ENCODE measurements at places on chromosomes 7 and 10. TPM values are rescaled to one million over a fixed set of nuclear protein-coding genes. Genes with fewer than 3 reads are reported as not detected.

- no peak for DNase-seq
Observed at GRCh38 chr10:89563861-89564478, 28.6 kb upstream of the SLC16A12 start.

DNA sequence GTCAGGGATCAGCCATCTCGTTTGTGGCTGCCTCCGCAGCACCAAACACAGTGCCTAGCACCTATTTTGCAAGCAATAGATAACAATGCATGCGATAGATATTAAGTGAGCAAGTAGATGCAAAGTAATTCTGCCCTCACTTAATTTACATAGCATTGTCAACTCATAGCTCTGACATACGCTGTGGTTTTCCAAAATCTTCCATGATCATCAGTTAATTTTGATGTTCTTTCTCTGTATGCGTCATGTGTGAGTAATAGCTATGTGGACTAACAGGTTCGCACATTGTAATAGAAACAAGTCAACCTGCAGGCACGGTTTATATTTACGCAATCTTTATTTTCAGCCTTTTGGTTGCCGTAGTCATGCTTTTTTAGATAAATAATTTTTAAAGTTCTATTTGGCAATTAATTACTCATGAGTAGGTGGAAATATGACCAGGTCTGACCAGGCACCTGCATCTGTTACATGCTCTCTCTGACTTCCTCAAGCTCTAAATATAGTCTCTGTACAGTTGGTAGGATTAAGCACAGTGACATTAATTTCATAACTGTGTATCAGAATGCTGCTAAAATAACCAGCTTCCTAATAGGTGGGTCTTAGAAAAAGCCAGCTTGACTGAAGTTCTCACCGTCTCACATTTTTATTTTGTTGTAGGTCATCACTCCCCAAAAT is 13.3 kb downstream of the MAP3K8 start:
- no peak for DNase-seq

GRCh38 chr10:90363799-90364483 is 493.9 kb downstream of the HTR7 start:
- DNase-seq = no peak

DNA sequence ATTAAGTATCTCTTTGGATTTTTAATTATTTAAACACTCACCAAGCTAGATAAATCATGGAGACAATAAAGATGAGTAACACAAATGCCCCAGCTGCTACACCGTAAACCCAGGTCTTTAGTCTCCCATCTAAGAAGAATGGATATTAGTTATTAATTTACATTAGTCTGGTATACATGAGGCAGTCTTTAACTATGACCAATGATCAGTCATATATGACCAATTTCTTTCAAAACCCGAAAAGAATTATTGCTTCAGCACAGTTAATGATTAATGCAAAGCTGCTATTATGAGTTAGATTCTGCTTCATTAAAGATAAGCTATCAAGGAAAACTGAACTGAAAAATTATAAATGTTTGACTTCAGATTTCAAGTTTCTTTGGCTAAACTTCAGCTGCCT is 402.9 kb downstream of the PHF14 start:
- DNase-seq = no peak

Gene RFC2
- 85.2 TPM for total RNA-seq

DNA sequence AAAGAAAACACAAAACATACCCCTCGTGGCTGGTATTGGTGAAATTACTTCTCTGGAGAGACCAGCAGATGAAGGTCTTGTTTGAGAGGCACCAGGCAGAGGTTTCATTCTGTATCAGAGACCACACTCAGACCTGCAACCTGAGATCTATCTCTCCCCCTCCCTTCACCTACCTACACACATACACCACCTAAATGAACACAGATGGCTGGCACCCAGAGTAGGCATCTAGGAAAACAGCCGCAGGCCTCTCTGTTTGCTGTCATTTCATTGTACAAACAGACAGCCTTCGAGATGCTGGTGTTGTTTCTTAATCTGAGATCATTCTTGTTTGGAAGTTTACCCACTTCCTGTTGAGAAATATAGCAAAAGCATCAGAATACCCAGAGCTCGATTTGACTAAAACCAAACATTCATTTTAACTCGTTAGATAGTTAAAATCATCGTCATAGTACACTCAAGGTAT is 173.9 kb upstream of the SLC25A13 start:
- DNase-seq = peak; percentile 20

GRCh38 chr10:72981882-72982529 is 27.4 kb upstream of the PLA2G12B start:
- DNase-seq = no peak

GRCh38 chr7:151687523-151688235 is 168.0 kb upstream of the RHEB start:
- no peak for DNase-seq

Gene VPS37D
- 0.34 TPM for total RNA-seq

Gene KDM7A
- 12.5 TPM for total RNA-seq

Gene CAPZA2
- total RNA-seq = 128 TPM

DNA sequence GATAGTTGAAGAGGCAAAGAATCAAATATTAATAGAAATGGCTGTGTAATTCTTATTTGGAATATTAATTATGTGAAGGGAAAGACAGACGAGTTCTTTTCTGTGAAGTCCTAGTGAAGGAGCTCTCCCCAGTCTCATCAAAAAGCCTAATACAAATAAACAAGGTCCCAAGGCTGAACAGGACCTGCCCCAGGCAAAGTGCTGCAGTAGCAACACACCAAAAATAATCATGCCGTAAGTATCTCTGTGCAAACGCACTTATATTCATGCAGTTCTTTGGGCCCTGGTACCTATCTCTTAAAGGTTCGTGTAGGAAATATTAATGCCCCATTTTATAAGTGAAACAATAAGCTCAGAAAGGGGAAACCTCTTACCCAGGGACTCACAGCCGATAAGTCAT is 12.2 kb upstream of the CHST15 start:
- DNase-seq = no peak

- DNase-seq = no peak
Observed at GRCh38 chr10:104122225-104123107, 495 bp downstream of the SFR1 start.

DNA sequence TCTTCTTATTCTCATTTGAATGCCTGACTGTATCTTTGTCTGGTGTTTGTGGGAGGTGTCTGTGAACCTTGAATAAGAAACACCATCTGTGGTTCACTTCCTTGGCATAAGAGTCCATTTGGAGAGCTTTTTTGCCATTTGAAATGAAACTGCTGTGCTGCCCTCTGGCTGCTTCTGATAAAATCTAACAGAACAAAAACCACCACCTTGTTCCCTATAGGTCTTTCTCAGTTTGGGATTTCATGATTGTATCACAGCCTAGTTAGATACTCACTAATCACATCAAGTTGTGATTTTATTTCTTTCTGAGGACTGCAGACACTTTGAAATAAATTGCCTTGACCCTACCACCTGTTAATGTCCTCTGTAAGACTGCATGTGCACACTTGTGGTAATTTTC is 102.7 kb upstream of the FAM13C start:
- DNase-seq = no peak

- no peak for DNase-seq
Observed at GRCh38 chr7:12754179-12754578, 66.7 kb downstream of the ARL4A start.

GRCh38 chr7:130090745-130091532 is 20.6 kb downstream of the KLHDC10 start:
- DNase-seq = no peak

Gene PRSS37
- not detected for total RNA-seq

Gene PLXNA4
- total RNA-seq = 0.14 TPM

DNA sequence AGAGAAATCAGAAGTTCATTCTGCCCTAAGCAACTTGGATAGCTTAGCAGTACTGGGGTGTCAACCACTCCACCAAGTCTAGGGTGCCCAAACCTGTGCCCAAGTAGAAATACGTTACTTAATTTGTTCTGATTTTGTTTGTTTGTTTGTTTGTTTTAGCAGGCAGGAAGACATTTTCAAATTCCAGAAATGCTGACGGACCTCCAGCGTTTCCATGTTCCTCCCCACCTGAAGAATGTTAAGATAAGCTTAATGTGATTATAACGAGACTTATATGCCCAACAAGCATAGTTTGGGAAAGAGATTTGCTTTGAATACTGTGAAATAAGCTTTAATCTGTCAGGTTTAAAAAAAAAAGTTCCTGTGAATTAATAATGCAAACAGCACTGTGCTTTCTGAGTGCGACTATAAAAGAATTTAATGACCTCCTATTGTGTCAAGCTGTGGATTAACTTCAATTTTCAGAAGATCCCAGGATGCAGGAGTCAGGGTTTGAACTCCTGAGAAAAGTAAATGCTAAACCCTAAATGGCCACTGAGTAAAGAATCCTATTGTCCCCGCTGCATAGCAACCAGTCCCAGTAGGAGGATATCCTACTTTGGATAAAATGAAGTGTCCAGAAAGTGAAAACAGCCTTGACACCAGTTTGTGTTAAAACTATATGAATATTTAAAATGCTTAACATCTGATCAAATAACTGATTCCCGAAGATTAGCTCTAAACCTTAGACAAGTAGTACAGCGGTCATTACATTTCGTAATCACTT is 56.5 kb downstream of the LYZL1 start:
- no peak for DNase-seq

DNA sequence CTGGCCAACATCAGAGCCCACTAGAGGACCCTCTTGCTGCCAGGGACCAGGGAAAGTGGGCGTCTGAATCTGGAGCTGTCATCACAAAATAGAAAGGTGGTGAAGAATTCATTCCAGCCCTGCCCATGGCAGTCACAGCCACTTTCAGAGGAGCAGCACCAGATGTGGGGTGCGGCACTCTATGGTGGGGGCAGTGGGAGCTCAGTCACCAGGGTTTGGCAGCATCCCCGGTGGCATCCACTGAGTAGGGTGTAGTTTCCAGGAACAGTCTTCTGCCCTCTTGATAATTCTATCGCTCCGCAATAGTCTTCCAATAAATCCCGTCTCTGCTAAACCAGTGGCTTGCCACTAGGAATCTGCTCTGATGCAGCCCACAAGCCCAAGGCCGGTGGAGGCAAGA is 108.5 kb upstream of the TCF7L2 start:
- DNase-seq = no peak

- DNase-seq = no peak
Observed at GRCh38 chr10:43683451-43684291, 35.0 kb upstream of the ZNF32 start.

- no peak for DNase-seq
Observed at GRCh38 chr10:1524540-1524939, 212.8 kb downstream of the ADARB2 start.

Gene MRLN
- total RNA-seq = not detected

Data from activated T-helper 2 cell treated with anti-CD3 and anti-CD28 coated beads, Interferon-gamma antibody, Interleukin-2, Interleukin-4, amounts not matched to agents 10 μg/mL and 5 μg/mL and 100 μg/mL, durations not matched to agents 14 hours and 24 hours and 36 hours (primary cell).